ENCODE measurements at places on chromosomes 5 and 9. TPM values are rescaled to one million over a fixed set of nuclear protein-coding genes. Genes with fewer than 3 reads are reported as not detected.

DNA sequence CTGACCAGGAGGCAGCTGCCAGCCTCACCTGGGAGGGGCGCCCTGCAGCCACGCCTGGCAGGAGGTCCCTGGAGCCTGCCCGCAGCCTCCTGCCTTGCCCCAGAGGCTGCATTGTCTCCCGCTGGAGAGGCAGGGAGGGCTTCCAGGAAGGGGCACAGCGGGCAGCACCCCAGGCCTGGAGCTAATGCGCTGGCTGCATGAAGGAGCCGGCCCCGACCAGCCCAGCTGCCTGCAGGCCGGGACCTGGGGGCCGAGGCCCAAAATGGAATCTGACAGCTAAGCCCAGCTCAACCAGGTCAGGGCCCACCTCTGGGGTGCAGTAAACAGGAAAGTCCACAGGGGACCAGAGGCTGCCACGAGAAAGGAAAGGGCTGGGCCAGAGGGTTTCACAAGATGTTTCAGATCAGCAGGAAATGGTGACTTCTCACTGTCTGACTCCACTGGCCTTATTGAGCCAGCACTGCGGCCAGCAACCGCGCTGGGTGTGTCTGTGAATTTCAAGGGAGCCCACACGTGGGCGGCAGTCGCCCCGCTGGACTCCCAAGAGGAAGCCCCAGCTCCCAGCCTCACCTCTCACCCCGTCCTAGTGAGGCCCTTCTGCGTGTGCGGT, 18.6 kb upstream of the NOTCH1 start:
- no peaks in the 10 kb centered on the region for H3K36me3 ChIP-seq
- no peak overlapping the region for H3K4me3 ChIP-seq
- H3K4me1 ChIP-seq: peaks cover 33% of the 10 kb centered on the region
- no peak overlapping the region for H3K27ac ChIP-seq

KDM4C gene
- polyA plus RNA-seq: 15.1 TPM

SLC45A2 gene
- not detected for polyA plus RNA-seq

- no peaks in the 10 kb centered on the region for H3K36me3 ChIP-seq
- H3K4me1 ChIP-seq: no peaks in the 10 kb centered on the region
- DNase-seq: no peak
These were observed 55.6 kb downstream of the CCDC192 start for GRCh38 chr5:127758766-127759283.

- no peak overlapping the region for H3K4me3 ChIP-seq
- H3K27me3 ChIP-seq: no peaks in the 10 kb centered on the region
- H3K4me1 ChIP-seq: peaks cover 2% of the 10 kb centered on the region
- no peaks in the 10 kb centered on the region for H3K36me3 ChIP-seq
These were observed 9.8 kb upstream of the IRF1 start for GRCh38 chr5:132500244-132500930.

DNA sequence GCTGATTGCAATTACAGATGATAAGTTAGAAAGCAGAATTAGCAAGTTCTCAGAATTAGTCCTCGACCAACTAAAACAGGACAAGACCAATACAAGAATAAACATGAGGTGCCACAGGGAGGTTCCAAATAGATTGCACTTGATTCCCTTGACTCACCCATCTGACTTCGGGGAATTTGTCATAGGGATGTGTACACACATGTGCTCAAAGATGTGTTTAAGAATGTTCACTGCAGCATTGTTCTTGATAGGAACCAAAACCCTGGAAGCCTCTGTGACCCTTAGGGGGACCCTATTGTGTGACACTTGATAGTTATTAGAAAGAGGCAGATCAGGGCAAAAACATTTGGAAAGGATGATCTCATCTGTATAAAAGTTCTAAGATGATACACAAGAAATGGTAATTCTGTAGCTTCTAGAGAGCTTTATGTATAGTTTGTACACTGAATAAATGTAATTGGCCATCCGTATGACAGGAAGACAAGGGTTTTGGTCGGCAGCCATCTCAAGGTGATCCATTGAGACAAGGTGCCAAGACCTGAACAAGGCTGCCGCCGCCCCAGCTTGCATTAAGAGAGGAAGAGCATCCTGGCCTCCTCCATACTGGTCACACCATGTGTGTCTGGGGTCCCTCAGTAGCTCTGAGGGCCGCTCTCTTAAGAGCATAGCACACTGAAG, 48.2 kb upstream of the GARNL3 start:
- no peak overlapping the region for H3K4me3 ChIP-seq
- H3K27me3 ChIP-seq: no peaks in the 10 kb centered on the region
- H3K4me1 ChIP-seq: no peaks in the 10 kb centered on the region
- H3K27ac ChIP-seq: no peak overlapping the region
- no peak for DNase-seq
- H3K36me3 ChIP-seq: no peaks in the 10 kb centered on the region

- H3K27me3 ChIP-seq: peaks cover 3% of the 10 kb centered on the region
- H3K27ac ChIP-seq: no peak overlapping the region
- peak; percentile 54 for DNase-seq
- no peak overlapping the region for H3K4me3 ChIP-seq
- no peaks in the 10 kb centered on the region for H3K36me3 ChIP-seq
These were observed 92.2 kb upstream of the MAMDC2 start for GRCh38 chr9:69951411-69951810.

ARL10 gene
- polyA plus RNA-seq: 7.8 TPM

DNA sequence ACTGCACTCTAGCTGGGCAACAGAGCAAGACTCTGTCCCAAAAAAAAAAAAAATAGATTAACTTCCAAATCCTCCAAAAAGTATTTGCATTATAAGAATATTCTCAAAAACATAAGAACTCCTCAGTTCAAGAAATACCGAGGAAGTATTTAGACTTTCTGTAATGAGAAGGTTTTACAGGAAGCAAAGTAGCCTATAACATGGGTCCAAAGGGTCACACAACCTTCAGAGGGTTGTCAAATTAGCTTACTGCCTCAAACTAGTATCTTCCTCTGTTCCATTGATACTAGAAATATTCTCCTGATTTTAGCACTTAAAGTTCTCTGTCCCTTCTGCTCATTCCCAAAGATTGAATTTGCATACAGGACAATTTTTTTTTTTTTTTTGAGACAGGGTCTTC, 121.9 kb downstream of the INVS start:
- H3K27me3 ChIP-seq: no peaks in the 10 kb centered on the region
- H3K27ac ChIP-seq: no peak overlapping the region
- peaks cover 8% of the 10 kb centered on the region for H3K4me1 ChIP-seq
- DNase-seq: no peak
- H3K36me3 ChIP-seq: no peaks in the 10 kb centered on the region

DNA sequence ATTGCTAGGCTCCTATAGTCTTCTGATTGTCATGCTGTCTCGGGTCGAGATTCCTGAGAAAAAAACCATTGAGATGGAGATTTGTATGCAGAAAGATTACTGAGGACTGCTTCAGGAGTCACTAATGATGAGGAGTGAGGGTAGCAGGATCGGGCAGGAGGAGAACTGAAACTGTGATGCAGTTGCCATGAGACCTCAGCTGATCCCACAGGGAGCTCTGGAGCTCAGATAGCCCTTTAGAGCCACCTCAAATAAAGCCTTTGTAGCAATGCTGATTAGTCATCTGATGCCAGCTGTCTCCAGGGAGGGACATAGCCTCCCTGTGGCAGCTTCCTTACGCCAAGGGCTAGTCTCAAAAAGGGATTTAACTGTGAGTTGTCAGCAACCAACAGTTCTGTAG, 256.9 kb downstream of the DMAC1 start:
- no peaks in the 10 kb centered on the region for H3K27me3 ChIP-seq
- no peak overlapping the region for H3K4me3 ChIP-seq
- no peaks in the 10 kb centered on the region for H3K4me1 ChIP-seq
- no peak for DNase-seq
- H3K36me3 ChIP-seq: no peaks in the 10 kb centered on the region

- H3K4me1 ChIP-seq: no peaks in the 10 kb centered on the region
- no peak overlapping the region for H3K27ac ChIP-seq
- DNase-seq: peak; percentile 24
- H3K27me3 ChIP-seq: peaks cover 57% of the 10 kb centered on the region
These were observed 716 bp downstream of the TMEM171 start for GRCh38 chr5:73121119-73121463.

CCIN gene
- not detected for polyA plus RNA-seq

DNA sequence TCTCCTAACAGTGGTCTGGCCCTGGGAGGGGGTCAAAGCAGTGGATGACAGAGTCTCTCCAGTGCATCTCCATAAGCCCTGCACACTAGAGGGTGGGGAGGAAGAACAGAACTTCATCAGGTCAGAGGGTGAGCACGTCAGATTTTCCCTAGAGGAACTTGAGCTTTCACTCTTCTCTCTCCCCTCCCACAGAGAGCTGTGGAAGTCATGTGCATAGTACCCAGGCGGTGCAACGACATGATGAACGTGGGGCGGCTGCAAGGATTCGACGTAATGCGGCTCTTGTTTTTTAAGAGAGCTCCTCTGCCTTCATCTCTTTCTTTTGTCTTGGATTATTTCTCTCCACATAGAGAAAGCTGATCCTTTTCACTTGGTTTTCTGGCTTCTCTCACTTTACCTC, 100.2 kb upstream of the OTULINL start:
- no peaks in the 10 kb centered on the region for H3K4me1 ChIP-seq
- no peak overlapping the region for H3K27ac ChIP-seq
- no peak overlapping the region for H3K4me3 ChIP-seq
- H3K36me3 ChIP-seq: peaks cover 74% of the 10 kb centered on the region

SPINK13 gene
- polyA plus RNA-seq: 0.59 TPM

UNC5A gene
- polyA plus RNA-seq: 0.39 TPM

UGT3A2 gene
- 2.6 TPM for polyA plus RNA-seq

- no peaks in the 10 kb centered on the region for H3K27me3 ChIP-seq
- peaks cover 4% of the 10 kb centered on the region for H3K4me1 ChIP-seq
- H3K36me3 ChIP-seq: no peaks in the 10 kb centered on the region
- no peak overlapping the region for H3K27ac ChIP-seq
- H3K4me3 ChIP-seq: no peak overlapping the region
These were observed 171.6 kb downstream of the GAS1 start for GRCh38 chr9:86775718-86776117.

DNA sequence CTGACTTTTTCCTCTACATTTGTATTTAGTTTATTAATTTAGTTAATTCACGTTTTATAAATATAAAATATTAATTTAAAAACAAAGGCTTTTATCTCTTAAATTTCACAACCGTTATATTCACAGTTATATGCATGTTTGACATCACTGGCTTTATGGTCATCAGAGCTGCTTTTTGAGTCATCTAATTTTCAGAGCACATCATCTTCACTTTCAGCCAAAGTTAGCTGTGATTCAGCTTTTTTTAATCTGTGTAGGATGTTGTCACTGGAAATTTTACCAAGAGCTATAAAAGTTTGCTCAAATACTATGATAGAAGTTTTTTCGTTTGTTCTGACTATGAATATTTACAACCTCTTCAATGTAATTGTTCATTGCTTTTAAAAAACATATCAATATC, 12.4 kb downstream of the CDC37L1 start:
- peaks cover 8% of the 10 kb centered on the region for H3K36me3 ChIP-seq
- no peaks in the 10 kb centered on the region for H3K27me3 ChIP-seq
- H3K27ac ChIP-seq: no peak overlapping the region
- DNase-seq: no peak
- H3K4me1 ChIP-seq: no peaks in the 10 kb centered on the region

KCNV2 gene
- polyA plus RNA-seq: 0.49 TPM

AGXT2 gene
- not detected for polyA plus RNA-seq

- H3K4me3 ChIP-seq: no peak overlapping the region
- DNase-seq: peak; percentile 63
- no peaks in the 10 kb centered on the region for H3K27me3 ChIP-seq
- H3K27ac ChIP-seq: no peak overlapping the region
- no peaks in the 10 kb centered on the region for H3K36me3 ChIP-seq
These were observed 272.2 kb downstream of the AUH start for GRCh38 chr9:91089405-91090129.

SEMA5A gene
- 12.9 TPM for polyA plus RNA-seq

DNA sequence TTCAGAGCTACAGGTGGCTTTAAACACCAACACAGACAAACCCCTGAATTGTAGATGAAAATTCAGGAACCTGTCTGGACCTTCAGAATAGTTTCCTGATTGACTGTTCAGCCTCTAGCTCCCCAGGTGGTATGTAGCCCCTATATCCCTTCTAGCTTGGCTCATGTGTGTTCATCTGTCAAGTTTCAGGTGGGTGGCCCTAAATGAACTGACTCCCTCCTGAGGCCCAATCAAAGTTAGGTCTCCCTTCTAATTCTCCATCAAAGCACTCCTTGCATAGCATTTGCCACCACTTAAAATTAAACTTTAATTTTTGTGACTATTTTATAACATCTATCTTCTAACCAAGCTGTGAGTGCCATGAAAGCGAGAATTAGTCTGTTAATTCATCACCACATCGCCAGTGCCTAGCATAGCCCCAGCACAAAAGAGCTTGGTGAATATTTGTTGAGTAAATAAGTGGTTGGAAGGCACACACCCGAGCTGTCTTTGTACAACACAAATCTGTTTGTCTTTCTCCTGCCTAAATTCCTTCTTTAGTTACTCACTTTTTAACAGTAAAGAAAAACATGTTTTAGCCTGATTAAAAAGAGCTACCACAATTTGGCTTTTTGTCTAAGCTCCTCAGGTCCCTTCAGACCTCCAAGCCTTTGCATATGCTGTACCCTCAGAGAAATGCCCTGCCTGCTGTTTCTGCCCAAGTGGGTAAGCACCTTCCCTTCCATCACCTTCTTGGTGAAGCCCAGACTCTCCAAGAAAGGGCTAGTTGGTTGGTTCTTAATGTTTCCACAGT, 138.1 kb upstream of the HMHB1 start:
- H3K27me3 ChIP-seq: peaks cover 21% of the 10 kb centered on the region
- H3K4me3 ChIP-seq: no peak overlapping the region
- H3K27ac ChIP-seq: no peak overlapping the region
- no peak for DNase-seq
- no peaks in the 10 kb centered on the region for H3K4me1 ChIP-seq

DNA sequence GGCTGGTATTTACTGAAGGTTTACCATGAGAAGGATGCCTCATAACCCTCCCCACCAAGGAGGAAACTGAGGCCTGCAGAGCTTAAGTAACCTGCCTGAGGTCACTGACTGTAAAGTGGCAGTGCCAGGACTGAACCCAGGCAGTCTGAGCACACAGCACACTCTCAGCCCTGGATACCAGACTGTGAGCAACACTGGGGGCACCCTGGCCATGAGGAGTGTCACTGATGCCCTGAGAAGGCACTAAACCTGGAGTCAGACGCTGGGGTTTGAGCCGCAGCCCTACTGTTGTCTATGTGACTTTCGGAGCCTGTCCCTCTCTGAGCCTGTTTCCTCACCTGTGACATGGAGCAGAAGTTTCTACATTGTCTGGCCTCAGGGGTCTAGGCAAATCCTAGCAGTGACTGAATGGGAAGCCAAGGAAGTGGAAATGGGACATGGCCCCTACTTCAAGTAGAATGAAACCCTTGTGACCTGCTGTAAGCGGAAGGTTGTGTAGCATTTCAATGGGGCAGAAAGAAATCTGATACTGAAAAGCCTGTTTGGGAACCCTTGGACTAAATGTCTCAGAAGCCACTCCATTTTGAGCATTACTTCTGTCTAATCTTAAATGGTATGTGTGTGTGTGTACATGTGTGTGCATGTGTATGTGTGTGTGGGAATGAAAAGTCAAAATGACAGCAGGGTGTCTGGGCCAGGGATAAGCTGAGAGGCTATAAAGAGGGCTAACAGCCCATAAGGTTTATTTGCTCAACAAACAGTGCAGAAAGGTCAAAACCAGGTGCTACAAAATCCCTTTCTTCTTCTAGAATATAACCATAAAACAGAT, 36.0 kb downstream of the B4GALT1 start:
- no peak for DNase-seq
- no peak overlapping the region for H3K4me3 ChIP-seq
- no peak overlapping the region for H3K27ac ChIP-seq
- peaks cover 24% of the 10 kb centered on the region for H3K4me1 ChIP-seq

All from cardiac muscle cell (in vitro differentiated cells and primary cell).